ENCODE measurements at places on chromosomes 6 and 20. TPM values are rescaled to one million over a fixed set of nuclear protein-coding genes. Genes with fewer than 3 reads are reported as not detected.

DNA sequence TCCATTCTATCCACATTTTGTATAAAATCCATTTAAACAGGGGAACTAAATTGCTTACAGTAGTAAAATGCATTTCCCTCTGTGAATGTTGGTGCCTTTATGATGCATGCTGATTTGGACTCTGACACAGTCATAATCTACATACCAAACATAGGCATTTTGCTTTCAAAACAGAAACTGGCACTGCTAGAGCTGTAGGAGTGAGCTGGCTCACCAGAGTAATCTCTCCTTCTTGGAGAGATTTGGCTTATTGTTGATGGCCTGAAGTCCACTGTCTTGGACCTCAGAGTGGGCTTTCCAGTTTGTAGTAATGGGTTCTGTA is 363.2 kb upstream of the FLRT3 start:
- no peaks in the 10 kb centered on the region for H3K27me3 ChIP-seq
- H3K4me1 ChIP-seq = no peaks in the 10 kb centered on the region
- no peak overlapping the region for H3K4me3 ChIP-seq
- no peak overlapping the region for H3K27ac ChIP-seq
- no peak for DNase-seq

DNA sequence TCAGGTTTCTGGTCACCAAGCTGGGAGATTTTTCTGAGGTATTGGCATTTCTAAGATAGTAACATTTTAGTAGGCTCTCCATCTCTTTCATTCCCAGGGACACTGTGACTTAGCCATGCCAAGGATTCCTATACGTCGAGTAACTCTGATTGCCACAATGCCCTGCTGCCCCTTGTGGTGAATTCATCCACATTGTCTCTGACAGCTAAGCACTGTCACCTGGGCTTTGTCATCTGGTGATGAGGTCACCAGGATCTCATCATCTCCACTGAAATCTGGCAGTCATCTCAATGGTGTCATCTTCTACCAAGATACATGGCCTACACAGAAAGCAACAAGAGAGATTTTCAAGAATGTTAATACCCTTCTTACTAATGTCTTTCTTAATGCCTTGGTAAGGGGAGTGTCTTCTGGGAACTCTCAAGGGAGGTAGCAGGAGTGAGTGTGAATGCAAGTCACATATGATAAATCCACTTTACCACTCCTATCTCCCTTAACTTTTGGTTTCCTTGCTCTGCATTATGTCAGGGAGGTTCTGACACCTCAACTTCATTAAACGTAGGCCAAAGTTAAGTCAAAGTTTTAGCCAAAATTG is 246.7 kb downstream of the CD109 start:
- no peak overlapping the region for H3K4me3 ChIP-seq
- no peak for DNase-seq
- no peak overlapping the region for H3K27ac ChIP-seq
- no peaks in the 10 kb centered on the region for H3K4me1 ChIP-seq
- no peaks in the 10 kb centered on the region for H3K27me3 ChIP-seq

DNA sequence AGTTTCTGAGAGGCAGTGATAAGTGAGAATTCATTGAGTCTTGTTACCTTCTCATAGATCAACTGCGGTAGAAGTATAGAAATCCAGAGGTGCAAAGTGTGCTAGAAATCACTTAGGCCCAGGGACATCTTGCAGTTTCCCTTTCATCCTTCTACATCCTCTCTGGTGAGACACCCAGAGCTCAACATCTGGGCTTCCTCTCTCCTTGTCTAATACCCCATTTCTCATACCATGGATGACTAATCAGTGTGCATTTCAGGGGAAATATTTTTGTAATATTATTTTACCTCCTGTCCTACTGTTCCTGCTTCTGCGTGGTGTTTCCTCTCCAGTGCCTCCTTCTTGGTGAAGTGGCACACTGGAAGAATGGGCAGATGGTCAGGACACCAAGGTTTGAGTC is 322.4 kb downstream of the TFAP2B start:
- no peaks in the 10 kb centered on the region for H3K36me3 ChIP-seq
- H3K4me3 ChIP-seq = no peak overlapping the region
- no peak for DNase-seq
- H3K27ac ChIP-seq = no peak overlapping the region
- H3K4me1 ChIP-seq = no peaks in the 10 kb centered on the region
- H3K27me3 ChIP-seq = no peaks in the 10 kb centered on the region

DNA sequence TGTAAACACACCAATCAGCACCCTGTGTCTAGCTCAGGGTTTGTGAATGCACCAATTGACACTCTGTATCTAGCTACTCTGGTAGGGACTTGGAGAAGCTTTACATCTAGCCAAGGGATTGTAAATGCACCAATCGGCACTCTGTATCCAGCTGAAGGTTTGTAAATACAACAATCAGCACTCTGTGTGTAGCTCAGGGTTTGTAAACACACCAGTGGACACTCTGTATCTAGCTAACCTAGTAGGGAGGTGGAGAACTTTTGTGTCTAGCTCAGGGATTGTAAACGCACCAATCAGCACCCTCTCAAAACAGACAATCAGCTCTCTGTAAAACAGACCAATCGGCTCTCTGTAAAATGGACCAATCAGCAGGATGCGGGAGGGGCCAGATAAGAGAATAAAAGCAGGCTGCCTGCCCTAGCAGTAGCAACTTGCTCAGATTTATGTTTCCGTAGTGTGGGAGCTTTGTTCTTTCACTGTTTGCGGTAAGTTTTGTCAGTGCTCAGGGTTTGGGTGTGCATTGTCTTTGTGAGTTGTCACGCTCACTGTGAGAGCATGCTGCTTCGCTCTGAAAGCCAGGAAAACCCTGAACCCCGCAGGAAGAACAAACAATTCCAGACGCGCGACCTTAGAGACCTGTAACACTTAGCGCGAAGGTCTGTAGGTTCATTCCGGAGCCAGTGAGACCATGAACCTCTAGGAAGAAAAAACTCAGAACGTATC is 37.0 kb downstream of the RIOK1 start:
- H3K4me3 ChIP-seq = no peak overlapping the region
- H3K4me1 ChIP-seq = no peaks in the 10 kb centered on the region
- no peak overlapping the region for H3K27ac ChIP-seq
- no peaks in the 10 kb centered on the region for H3K27me3 ChIP-seq

DNA sequence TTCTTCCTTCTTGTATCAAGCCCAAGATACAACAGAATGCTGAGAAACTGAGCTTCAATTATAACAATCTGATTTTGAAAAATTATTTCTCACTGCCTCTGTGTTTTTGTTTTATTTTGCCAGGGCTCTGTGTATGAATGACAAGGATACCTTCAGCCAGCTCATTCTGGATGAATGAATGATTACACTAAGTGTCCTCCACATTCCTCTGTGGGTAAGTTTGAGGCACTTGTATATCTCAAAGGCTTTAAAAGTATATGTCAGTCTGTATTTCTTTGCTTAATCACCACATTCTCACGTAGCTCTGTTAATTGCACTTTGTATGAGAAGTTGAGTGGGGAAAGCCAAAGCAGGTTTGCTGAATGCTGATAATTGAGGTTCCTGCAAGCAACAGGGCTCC is 95.1 kb downstream of the TIAM2 start:
- no peaks in the 10 kb centered on the region for H3K27me3 ChIP-seq
- no peak for DNase-seq
- no peaks in the 10 kb centered on the region for H3K36me3 ChIP-seq
- no peak overlapping the region for H3K4me3 ChIP-seq
- no peaks in the 10 kb centered on the region for H3K4me1 ChIP-seq

GRCh38 chr6:138031850-138032249 is 75.4 kb downstream of the PERP start:
- H3K27me3 ChIP-seq = no peaks in the 10 kb centered on the region
- H3K36me3 ChIP-seq = no peaks in the 10 kb centered on the region
- H3K27ac ChIP-seq = no peak overlapping the region
- H3K4me1 ChIP-seq = no peaks in the 10 kb centered on the region
- DNase-seq = no peak

GRCh38 chr6:146183831-146184230 is 155.0 kb downstream of the GRM1 start:
- no peak for DNase-seq
- no peak overlapping the region for H3K27ac ChIP-seq
- H3K4me3 ChIP-seq = no peak overlapping the region
- H3K4me1 ChIP-seq = no peaks in the 10 kb centered on the region
- no peaks in the 10 kb centered on the region for H3K27me3 ChIP-seq

GRCh38 chr20:62522748-62523396 is 47.1 kb upstream of the GATA5 start:
- H3K27me3 ChIP-seq = peaks cover 4% of the 10 kb centered on the region
- no peaks in the 10 kb centered on the region for H3K4me1 ChIP-seq
- no peak overlapping the region for H3K27ac ChIP-seq
- no peak overlapping the region for H3K4me3 ChIP-seq
- H3K36me3 ChIP-seq = no peaks in the 10 kb centered on the region

DNA sequence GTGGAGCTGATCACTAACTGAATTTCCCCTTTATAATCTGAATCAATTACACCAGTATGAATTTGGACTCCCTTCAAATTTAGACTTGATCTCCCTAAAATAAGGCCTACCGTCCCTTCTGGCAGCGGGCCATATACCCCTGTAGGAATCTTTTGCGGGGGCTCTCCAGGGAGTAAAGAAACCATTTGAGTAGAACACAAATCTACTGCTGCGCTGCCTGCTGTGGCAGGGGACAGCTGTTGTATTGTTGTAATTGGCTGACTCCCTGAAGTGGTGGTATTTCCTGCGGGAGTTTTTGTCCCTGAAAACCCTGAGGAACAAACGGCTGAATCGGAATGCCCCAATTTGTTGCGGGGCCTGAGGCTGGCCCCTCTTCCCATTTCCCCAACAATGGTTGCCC is 16.0 kb upstream of the PTCRA start:
- H3K36me3 ChIP-seq = no peaks in the 10 kb centered on the region
- no peaks in the 10 kb centered on the region for H3K27me3 ChIP-seq
- H3K4me3 ChIP-seq = no peak overlapping the region
- H3K27ac ChIP-seq = no peak overlapping the region
- no peak for DNase-seq
- no peaks in the 10 kb centered on the region for H3K4me1 ChIP-seq

DNA sequence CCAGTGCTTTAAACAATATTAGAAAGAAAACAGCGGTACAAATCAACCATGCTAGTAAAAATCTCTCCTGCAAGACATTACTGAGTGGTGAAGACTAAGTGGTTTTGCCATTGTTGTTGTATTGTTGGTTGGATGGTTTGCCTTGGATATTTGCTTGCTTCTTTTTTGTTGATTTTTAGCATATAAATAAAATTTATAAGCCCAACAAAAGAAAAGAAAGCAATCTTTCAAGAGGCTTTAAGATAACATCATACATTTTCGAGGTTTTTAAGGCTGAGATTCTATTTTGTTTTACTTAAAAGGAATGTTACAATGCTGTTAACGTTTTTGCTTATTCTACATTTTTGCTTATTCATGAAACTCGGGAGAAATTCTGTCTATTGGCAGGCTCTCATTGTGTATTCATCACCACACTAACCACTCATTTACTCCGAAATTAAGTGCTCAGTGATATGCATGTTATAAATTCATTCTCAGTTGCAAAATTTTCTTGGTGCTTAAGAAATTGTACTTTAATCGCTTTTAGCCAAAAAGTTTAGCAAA is 139.1 kb downstream of the LAMA2 start:
- no peak overlapping the region for H3K4me3 ChIP-seq
- H3K36me3 ChIP-seq = no peaks in the 10 kb centered on the region
- no peak overlapping the region for H3K27ac ChIP-seq
- no peaks in the 10 kb centered on the region for H3K4me1 ChIP-seq

DNA sequence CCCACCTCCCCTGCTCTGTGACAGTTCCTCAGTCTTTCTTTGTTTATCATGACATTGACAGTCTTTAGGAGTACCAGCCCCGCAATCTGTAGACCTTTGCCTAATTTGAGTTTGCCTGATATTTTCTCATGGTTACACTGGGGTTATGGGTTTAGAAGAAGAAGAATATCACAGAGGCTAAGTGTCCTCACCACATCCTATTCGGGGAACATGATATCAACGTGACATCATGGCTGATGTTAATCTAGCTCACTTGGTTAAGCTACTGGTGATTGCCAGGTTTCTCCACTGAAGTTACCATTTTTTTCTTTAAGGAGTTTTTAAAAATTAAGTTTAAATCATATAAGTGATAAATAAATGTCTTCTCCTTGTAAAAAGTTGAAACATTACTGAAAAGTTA is 127.5 kb downstream of the CEP57L1 start:
- no peaks in the 10 kb centered on the region for H3K4me1 ChIP-seq
- H3K4me3 ChIP-seq = no peak overlapping the region
- H3K27me3 ChIP-seq = no peaks in the 10 kb centered on the region
- H3K36me3 ChIP-seq = no peaks in the 10 kb centered on the region
- no peak for DNase-seq

GRCh38 chr6:13260101-13260598 is 68.2 kb downstream of the TBC1D7 start:
- no peaks in the 10 kb centered on the region for H3K4me1 ChIP-seq
- H3K27ac ChIP-seq = no peak overlapping the region
- no peak for DNase-seq
- H3K27me3 ChIP-seq = no peaks in the 10 kb centered on the region

DNA sequence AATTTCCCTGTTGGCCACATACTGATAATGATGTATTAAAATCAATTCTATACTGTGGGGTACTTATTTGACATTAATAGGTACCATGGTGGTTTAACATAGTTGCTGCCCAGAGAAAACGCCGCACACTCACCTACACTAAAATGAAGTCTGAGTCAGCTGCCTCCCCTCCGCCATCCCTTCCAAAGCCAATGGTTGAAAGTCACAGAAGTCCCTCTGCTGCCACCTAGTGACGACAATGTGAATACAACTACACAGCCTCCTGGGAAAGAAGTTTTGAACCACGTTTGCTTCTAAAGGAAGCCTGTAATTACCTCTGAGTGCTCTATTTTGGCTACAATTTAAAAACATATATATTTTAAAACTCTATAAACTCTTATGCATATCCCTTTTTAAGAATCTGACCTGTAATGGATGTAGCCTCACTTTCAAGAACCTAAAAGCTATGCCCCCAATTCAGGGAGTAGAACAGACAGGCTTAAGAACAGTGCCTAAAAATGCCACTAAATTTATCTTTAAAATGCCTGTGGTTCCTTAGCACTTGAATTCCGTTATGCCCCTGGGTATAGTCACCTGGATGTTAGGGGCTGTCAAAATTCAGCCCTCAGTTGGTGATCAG is 20.6 kb upstream of the ECI2 start:
- peak; percentile 88 for DNase-seq
- no peak overlapping the region for H3K27ac ChIP-seq
- H3K4me1 ChIP-seq = no peaks in the 10 kb centered on the region
- no peak overlapping the region for H3K4me3 ChIP-seq
- no peaks in the 10 kb centered on the region for H3K27me3 ChIP-seq

Gene STK4
- 22.4 TPM for total RNA-seq

Gene ZNF165
- 1.1 TPM for total RNA-seq

Gene GJA10
- not detected for total RNA-seq

Gene EEF1E1
- total RNA-seq = 12.6 TPM

Gene FAM162B
- 0.59 TPM for total RNA-seq

Measured in uterus (tissue), 4 donors.